ENCODE measurements at places on chromosomes 16 and 17.
A peak's percentile ranks its signal among the peaks of the same experiment; 100 is the strongest.

- no peak for DNase-seq
Measured at GRCh38 chr17:50666316-50666715, 31.6 kb downstream of the ABCC3 start.

- no peak for DNase-seq
Measured at GRCh38 chr17:15934866-15935265, 10.1 kb upstream of the ADORA2B start.

GRCh38 chr16:71965223-71965622 is 35.0 kb downstream of the PKD1L3 start:
- no peak for DNase-seq

- no peak for DNase-seq
Measured at GRCh38 chr16:23397464-23397863, 55.5 kb downstream of the COG7 start.

GRCh38 chr17:28145348-28145747 is 102.9 kb downstream of the NLK start:
- DNase-seq, result no peak

DNA sequence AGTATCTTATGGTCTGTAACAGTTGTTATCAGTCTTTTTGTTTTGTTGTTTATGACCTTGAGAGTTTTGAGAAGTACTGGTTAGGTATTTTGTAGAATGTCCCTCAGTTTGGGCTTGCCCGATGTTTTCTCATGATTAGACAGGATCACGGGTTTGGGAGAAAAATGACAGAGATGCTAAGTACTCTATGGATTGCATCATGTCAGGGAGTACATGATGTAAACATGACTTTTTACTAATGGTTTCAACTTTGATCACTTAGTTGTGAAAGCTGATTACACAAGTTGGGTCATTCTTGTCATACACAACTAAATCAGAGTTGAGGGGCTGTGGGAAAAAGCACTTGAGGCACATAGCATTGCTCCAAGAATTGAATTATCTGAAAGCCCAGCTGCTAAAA is 94.7 kb upstream of the SIAH1 start:
- no peak for DNase-seq

DNA sequence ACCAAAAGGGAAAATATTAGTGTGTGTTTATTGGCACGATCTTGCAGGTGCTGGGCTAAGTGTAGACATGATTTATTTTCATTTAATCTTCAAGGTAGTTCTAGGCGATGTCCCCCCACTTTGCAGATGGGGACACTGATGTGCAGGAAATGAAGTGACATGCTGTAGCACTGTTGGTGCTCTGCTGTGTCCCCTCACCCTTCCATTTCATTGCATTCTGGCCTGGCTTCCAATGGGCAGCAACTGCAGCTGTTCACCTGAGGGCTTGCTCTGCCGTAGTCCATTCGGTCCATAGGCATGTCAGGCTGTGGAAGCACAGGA is 123.9 kb downstream of the PRKCB start:
- DNase-seq, result no peak

GRCh38 chr17:8868529-8868951 is 1.1 kb upstream of the PIK3R6 start:
- no peak for DNase-seq

GRCh38 chr17:61662741-61663140 is 71.7 kb upstream of the NACA2 start:
- DNase-seq, result no peak

- DNase-seq, result no peak
Measured at GRCh38 chr16:81875461-81875860, 96.4 kb downstream of the PLCG2 start.

- no peak for DNase-seq
Measured at GRCh38 chr17:57814421-57814820, 35.4 kb downstream of the MRPS23 start.

- DNase-seq, result no peak
Measured at GRCh38 chr16:53414381-53414780, 19.9 kb upstream of the RBL2 start.

DNA sequence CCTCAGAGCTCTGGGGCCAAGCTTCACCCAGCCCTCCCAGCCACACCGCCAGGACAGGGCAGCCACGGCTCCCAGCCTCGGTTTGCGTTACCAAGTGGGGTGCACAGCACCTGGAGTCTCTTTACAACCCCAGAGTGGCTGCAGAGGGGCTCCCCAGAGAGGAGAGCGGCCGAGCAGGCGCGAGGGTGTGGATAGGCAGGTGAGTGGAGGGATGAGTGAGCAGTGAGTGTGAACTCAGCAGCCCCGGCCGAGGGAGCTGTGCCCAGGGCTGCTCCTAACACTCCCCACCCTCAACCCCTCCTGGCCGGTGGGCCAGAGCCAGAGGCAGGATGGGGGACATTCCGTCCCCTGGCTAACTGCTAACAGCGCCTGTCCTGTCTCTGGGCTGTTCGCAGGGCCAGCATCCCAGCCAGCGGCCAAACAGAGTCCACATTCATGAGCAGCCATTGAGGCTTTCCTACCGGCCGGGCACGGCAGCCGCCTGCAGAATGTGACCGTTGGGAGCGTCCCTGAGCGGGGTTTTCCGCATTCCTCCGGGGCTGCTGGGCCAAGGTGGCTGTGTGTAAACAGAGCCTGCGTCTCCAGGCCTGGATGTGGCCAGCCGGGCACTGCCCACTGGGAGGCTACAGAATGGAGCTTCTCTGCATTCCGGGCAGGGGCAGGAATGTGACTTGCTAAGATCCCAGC is 5.3 kb downstream of the ZNF469 start:
- DNase-seq, result no peak

GRCh38 chr16:14303639-14304394 is 232.7 kb downstream of the MRTFB start:
- no peak for DNase-seq

DNA sequence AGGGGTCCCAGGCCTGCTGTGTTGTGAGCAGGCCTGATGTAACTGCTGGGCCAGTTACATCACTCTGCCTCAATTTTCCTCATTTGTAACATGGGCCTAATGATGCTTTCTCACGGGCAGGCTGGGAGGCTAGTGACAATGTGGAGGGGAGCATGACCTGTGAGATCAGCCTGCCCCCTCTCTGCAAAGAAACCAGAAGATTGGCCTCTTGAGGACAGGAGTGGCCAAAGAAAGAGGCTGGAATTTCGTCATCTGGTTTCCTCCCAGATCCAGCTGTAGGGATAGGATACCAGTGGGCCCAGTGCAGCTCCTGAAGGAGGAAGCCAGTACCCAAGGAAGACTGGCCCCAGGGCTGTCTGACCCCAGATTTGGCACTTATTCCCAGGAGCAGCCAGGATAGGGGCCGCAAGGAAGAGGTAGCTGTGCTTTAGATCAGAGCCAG is 615 bp upstream of the SREBF1 start:
- DNase-seq, result no peak

DNA sequence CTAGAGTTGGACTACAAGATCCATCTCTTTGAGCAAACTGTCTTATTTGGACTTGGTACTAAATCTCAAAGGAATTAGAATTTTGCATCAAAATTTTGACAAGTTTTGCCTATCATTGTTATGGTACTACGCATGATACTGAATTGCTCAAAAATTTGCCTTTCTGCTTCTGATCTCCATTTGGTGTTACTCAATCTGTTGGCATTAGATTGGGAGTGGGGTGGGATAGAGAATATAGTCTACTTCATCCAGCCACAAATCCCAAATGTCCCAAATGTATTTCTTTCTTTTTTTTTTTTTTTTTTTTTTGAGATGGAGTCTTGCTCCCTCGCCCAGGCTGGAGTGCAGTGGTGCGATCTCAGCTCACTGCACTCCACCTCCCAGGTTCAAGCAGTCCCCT is 204.8 kb downstream of the TANC2 start:
- DNase-seq, result no peak

DNA sequence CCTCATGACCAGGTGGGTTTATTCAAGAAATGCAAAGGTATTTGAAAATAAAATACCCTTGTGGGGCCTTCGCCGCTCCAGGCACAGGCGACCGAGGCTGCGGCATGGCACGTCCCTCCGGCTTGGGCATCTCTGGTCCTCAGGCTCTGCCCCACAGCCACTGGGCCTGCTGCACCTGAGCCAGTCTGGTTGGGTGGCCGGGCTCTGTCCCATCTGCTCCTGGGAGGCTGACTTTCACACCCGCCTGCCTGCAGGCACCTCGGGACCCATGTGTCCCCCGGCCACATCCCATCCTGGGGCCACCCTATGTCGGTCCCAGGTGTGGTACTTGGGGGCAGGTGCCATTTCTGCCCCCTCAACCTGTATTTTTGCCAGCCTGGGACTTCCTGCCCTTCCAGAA is 20.9 kb downstream of the OSBPL7 start:
- no peak for DNase-seq

DNA sequence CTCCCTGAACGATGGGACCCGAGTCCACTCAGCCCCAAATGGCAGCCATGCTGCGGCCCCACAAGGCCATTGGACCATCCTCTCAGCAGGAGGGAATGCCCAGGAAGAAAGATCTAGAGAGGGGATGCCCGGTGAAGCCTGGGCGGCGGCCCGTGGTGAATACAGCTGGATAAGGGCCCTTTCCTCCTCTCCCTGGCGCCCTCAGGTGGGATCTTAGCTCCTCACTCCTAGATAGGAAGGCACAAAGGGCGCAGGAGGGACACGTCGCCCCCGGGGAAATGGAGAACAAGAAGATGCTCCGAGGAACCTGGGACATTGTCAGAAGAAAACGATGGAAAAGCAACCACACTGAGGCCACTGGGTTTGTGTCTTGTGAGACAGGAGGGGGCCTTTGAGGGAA is 2.5 kb downstream of the CD300C start:
- no peak for DNase-seq

- no peak for DNase-seq
Measured at GRCh38 chr16:1839554-1839953, 12.5 kb downstream of the FAHD1 start.

GRCh38 chr17:64185101-64185500 is 55.2 kb upstream of the ERN1 start:
- no peak for DNase-seq

GRCh38 chr17:871751-872519 is 89.8 kb downstream of the MRM3 start:
- no peak for DNase-seq

DNA sequence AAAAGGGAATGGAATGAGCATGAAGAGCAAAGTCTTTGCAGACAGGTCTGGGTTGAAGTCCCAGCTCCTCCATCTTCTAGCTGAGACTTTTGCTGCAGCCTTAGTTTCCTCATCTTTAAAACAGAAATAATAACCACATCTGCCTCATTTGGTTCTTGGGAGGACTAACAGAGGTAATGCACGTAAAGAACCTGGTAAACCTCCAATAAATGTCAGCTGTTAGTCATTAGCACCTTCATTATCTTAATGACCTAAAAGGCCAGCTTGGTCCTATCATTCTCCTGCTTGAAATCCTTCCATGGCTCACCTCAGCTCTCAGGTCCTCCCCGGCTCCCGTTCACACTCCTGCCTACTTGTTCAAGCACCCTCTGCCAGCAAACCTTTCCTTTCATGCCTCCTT is 51.8 kb downstream of the SKAP1 start:
- DNase-seq, result no peak

GRCh38 chr17:45108595-45109521 is 23.5 kb downstream of the PLCD3 start:
- no peak for DNase-seq

- no peak for DNase-seq
Measured at GRCh38 chr16:21037168-21037567, 113.5 kb downstream of the DNAH3 start.

DNA sequence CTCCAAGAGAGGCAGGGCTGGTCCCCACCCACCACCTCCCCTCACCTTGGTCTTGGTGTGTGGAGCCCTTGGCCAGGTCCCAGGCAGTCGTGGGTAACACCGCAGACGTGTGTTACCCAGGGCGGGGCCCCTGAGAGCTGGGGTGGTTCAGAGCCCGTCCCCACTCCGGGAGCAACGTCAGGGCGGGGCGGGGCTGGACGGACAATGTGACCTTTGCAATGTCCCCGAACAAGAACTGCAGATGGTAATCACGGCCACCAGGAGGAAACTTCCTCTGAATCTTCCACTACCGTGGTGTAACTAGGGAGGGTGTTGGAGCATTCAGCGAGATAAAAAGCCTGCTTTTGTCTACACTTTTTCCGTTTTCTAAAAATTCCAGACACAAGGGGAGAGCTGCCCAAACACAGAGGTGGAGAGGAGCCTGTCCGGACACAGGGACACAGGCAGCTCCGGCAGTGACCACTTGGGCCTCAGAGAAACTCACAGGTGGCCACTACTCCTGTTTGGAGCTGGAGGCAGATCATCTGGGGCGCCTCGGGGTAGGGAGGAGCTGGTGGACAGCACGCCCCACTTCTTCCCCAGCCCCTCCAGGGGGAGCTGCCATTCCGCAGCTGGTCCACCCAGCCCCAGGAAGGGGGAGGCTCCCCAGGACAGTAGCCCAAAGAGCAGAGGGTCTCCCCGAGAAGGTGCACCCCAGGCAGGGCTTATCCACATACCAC is 14.2 kb upstream of the SLC38A10 start:
- DNase-seq, result no peak

DNA sequence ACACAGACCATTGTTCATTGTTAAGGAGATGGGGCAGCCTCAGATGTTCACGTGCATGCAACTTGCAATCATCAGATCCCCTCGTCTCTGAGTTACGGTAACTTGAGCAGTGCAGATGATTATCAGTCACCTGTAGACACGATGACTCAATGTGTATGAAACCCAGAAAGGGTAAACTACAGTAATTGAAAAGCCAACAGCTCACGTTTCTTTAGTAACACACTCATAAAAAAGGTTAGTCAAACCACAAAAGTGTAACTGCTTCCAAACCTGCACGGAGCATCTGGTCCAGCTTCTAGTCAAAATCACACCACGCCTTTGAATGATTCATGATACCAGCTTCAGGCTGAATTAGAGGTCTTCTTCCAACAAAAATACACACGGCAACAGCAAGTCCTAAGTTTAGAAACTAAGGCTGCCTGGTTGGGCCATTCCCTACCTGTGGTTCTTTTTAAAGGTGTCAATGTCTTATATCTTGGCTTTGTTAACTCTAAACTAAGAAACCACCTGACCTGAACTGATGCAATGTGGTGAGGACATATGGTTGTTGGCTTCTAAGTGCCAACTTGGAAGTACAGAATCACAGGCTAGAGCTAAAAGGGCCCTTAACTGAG is 32.3 kb downstream of the GRB7 start:
- DNase-seq, result peak; percentile 23
